ENCODE measurements at places on chromosomes 3 and 15. TPM values are rescaled to one million over a fixed set of nuclear protein-coding genes. Genes with fewer than 3 reads are reported as not detected.

Gene LINGO1
- 0.40 TPM for total RNA-seq

Gene MUC20
- total RNA-seq: 38.9 TPM

Gene OR5K2
- not detected for total RNA-seq

Gene PRTG
- total RNA-seq: 0.22 TPM

Gene UBAP1L
- total RNA-seq: 3.3 TPM
